ENCODE measurements at places on chromosomes 5 and 9.

- no peak for DNase-seq
Measured at GRCh38 chr9:15967068-15967467, 414.2 kb downstream of the CCDC171 start.

DNA sequence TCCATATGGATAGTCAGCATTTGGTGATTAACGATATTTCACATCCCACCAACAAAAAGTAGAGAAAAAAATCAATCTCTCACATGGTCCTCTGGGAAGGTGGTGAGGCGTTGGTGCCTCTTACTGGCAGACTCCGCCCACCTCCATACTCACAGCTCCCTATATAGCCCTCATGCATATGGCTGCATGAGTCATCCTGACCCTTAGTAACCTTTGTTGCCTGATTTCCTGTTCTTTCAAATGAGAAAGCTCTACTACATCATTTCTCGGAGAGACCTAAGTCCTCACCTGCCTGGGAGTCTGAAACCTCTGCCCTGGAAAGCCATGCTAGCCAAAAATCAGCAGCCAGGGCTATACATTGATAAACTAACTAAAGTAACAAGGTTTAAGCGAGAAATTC lies 33.3 kb upstream of the ABCA1 start:
- DNase-seq: no peak

GRCh38 chr9:37626708-37627292 lies 24.0 kb upstream of the FRMPD1 start:
- peak; percentile 21 for DNase-seq

- DNase-seq: no peak
Measured at GRCh38 chr5:103623425-103623824, 60.8 kb upstream of the NUDT12 start.

DNA sequence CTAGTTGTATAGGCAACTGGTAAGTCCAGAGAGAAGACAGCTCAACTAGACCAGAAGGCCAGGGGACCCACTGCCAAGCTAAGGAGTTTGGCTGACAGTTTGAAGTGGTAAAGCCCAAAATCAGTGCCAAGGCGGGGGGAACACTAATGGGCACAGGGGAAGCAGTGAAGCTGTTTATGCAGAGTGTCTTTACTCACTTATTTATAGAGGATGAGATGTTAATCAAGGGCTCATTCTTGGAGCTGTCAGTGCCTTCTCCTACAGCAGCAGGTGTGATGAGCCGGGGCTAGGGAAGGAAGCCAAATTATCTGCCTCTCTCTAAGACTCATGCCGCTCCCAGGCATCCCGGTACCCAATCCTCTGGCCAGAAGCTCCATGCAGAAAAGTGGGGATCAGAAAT lies 75.2 kb upstream of the GALNT10 start:
- peak; percentile 18 for DNase-seq

Measured in DMS79 treated with DMSO at 0.1 percent for 48 hours (cell line).